ENCODE measurements at places on chromosomes 13 and 19.

DNA sequence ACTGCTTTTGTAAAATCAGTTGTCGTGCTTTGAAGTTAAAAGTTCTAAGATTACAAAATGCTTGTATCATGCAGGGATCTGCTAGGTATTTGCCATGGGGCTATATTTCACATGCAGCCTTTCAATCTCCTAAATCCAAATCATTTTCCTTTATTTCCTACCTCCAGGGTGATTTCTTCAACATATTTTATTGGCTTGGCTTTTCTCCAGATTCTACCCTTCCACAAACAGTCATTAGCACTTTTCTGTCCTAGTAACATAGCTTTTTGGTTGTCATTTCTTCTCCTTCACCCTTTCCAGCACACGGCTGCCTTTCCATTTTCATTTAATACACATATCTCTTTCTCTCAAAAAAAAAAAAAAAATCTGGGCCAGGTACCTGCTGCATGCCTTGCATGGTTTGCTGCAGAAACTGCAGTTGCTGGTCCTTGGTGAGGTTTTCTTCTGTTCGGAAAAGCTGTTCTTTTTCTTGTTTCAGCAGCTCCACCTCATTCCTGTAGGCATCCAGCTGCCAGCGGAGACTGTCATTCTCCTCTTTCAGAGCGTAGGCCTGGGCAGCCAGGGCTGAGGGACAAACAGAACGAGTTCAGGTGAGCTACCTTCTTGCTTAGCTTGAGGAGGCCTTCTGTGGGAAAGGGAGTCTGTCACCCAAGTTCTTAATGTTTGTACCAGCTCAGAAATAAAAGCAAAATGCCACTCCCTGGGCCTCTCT is 274.7 kb downstream of the DNAJC15 start:
- no peak for DNase-seq

- DNase-seq = no peak
Measured at GRCh38 chr13:90974249-90974975, 373.1 kb upstream of the MIR17HG start.

DNA sequence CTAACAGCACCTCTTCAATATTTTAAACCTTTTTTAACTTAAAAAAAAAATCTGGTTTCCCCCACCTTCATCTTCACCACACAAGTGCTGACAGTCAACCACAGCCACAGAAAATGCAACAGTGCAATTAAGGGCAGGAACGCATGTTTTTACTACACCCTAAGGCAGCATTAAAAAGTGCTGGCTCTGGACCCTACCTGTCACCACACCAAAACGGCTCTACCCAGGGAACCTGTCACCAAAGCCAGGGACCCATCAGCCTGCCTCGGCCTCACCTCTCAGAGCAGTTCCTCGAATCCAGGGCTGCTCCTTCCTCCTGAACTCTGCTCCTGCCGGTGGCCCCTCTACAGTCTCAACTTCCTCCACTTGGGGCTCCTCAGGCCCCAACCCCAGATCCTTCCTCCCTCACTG is 22.5 kb upstream of the SLC35E1 start:
- DNase-seq = no peak

GRCh38 chr13:103325672-103326071 is 259.5 kb upstream of the SLC10A2 start:
- no peak for DNase-seq

GRCh38 chr13:48829536-48829935 is 146.2 kb upstream of the FNDC3A start:
- no peak for DNase-seq

- DNase-seq = no peak
Measured at GRCh38 chr13:59494560-59494970, 669.2 kb downstream of the DIAPH3 start.

DNA sequence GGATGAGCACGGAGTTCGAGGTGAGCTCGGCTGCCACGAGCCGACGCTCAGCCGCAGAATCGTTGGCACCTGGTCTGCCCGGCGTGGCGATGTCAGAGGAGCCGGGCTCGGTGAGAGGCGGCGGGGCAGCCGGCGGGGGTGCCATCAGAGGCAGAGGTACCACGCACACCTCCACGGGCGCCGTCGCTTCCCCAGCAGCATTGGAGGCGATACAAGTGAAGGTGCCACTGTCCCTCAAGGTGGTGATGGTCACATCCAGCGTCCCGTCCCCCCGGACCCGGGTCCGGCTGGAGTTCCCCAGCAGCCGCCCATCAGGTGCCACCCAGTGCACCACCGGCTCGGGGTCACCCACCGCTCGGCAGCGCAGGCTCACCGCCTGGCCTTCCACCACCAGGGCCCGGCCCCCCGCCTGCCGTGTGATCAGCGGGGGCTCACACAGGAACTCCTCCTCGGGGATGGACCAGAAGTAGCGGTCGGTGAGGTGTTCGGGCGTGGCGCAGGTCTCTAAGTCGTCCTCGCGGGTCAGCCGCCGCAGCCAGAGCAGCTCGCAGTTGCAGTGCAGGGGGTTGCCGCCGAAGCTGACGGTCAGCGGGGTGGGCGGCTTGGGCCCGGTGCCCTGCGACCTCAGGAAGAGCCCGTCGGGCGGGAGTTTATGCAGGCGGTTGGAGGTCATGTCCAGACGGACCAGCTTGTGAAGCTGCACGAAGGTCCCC is 6.5 kb downstream of the LRFN1 start:
- no peak for DNase-seq

GRCh38 chr13:112170823-112171569 is 104.0 kb downstream of the SOX1 start:
- DNase-seq = no peak

DNA sequence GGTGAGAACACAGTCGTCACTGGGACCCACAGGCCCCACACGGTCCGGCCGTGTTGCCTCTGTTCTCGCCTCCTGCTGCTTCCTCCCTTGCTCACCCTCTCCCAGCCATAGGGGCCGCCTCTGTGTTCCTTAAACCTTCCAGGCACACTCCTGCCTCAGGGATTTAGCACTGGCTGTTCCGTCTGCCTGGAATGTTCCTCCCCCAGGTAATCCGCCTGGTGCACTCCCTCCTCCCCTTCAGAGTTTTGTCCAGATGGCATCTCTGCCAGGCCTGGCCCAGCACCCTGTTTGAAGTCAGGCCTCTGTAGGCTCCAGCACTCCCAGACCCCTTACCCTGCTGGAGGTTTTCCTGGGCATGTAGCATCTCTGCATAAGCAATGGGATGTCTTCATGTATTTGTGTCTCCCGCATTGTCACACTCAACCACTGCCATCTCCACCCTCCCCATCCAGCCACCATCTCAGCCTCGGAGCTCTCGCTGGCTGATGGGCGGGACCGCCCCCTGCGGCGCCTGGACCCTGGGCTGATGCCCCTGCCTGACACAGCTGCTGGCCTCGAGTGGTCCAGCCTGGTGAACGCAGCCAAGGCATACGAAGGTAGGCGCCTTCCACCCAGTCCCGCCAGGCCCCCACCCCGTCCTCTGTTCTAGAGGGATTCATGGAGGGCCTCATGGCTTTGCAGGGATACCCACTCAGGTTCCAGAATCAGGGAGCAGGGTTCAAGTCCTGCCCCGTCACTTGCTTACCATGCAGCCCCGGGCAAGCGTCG is 25.9 kb downstream of the DPF1 start:
- DNase-seq = no peak
